ENCODE measurements at places on chromosomes 5 and 9. TPM values are rescaled to one million over a fixed set of nuclear protein-coding genes. Genes with fewer than 3 reads are reported as not detected.

- peaks cover 2% of the 10 kb centered on the region for H3K27me3 ChIP-seq
- no peaks in the 10 kb centered on the region for H3K4me1 ChIP-seq
- peaks cover 13% of the 10 kb centered on the region for H3K36me3 ChIP-seq
These were observed 123.7 kb downstream of the RANBP17 start for GRCh38 chr5:170985486-170985885.

GRCh38 chr5:111364992-111365391 is 140.8 kb downstream of the CAMK4 start:
- no peak for DNase-seq
- H3K4me1 ChIP-seq = 0 out of 2 replicates have a peak, but pooled peaks cover 2% of the 10 kb centered on the region
- H3K27me3 ChIP-seq = no peaks in the 10 kb centered on the region
- no peak overlapping the region for H3K27ac ChIP-seq
- no peaks in the 10 kb centered on the region for H3K36me3 ChIP-seq

- H3K36me3 ChIP-seq = no peaks in the 10 kb centered on the region
- H3K27ac ChIP-seq = no peak overlapping the region
- peaks cover 15% of the 10 kb centered on the region for H3K4me1 ChIP-seq
These were observed 26.8 kb downstream of the GLRA1 start for GRCh38 chr5:151897896-151898295.

DNA sequence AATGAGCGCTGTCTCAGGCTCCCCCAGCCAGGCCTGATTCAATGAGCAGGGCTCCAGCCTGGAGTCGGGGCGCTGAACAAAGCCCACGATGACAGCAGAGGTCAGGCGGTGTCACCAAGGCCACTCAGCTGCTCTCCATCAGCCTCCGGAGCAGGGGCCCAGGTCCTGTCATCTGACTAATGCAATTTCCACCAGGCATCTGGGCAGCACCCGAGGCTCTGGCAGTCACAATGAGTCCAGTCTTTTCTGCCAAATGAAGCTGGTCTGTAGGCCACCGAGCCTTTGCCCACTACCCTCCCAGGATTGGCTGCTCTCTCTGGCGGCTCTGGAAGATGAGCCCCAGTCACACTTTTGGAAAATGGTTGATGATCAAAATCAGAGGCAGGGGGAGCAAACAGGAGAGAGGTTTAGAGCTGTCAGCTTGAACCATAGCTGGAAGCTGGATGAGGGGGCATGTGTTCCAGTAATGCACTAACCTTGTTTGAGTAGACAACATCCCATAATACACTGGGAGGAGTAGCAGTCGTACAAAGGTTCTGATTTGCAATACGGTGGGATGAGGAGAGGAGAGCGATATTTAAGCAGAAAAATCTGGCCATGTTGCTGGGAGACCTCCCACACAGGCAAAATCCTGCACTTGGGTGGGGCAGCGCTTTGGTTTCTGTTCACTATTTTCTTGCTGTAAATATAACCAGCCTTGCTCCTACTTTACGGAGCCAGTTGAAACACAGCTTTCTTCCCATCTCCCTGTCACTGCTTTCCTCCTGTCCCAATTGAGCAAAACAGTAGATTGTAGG is 306.4 kb upstream of the PANK3 start:
- H3K27me3 ChIP-seq = no peaks in the 10 kb centered on the region
- H3K27ac ChIP-seq = no peak overlapping the region
- no peak overlapping the region for H3K4me3 ChIP-seq
- peaks cover 25% of the 10 kb centered on the region for H3K4me1 ChIP-seq
- no peaks in the 10 kb centered on the region for H3K36me3 ChIP-seq
- no peak for DNase-seq

GRCh38 chr9:116594547-116594946 is 92.6 kb upstream of the TRIM32 start:
- no peak for DNase-seq
- no peak overlapping the region for H3K4me3 ChIP-seq
- H3K36me3 ChIP-seq = no peaks in the 10 kb centered on the region
- no peaks in the 10 kb centered on the region for H3K27me3 ChIP-seq

DNA sequence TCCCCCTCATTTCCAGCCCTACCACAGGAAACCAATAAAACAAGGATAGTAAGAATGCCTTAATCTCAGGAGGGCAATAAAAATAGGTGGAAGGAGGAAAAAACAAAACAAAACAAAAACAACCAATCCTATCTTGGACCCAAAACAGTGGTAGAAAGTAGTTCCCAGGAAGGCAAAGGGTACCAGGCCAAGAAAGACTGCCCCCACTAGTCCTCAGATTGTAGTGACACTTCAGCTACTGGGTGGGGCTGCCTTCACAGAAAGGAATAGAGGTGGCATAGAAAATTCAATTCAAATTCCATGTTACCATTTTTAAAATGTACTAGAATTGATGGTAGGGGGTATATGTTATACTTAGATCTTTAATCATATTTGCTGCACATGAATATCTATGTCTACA is 59.3 kb downstream of the DPYSL3 start:
- peaks cover 20% of the 10 kb centered on the region for H3K36me3 ChIP-seq
- H3K4me1 ChIP-seq = peaks cover 77% of the 10 kb centered on the region
- H3K27me3 ChIP-seq = no peaks in the 10 kb centered on the region
- no peak for DNase-seq

GRCh38 chr5:141951332-141951781 is 6.6 kb downstream of the PCDH12 start:
- no peaks in the 10 kb centered on the region for H3K36me3 ChIP-seq
- DNase-seq = peak; percentile 78
- peaks cover 12% of the 10 kb centered on the region for H3K4me1 ChIP-seq
- no peak overlapping the region for H3K27ac ChIP-seq
- H3K4me3 ChIP-seq = no peak overlapping the region
- H3K27me3 ChIP-seq = no peaks in the 10 kb centered on the region

GRCh38 chr5:54894957-54895815 is 90.2 kb downstream of the ESM1 start:
- no peak for DNase-seq
- H3K36me3 ChIP-seq = no peaks in the 10 kb centered on the region
- H3K27me3 ChIP-seq = peaks cover 3% of the 10 kb centered on the region
- no peak overlapping the region for H3K27ac ChIP-seq

GRCh38 chr9:108525186-108525585 is 330.6 kb downstream of the ACTL7B start:
- H3K27ac ChIP-seq = no peak overlapping the region
- peaks cover 3% of the 10 kb centered on the region for H3K27me3 ChIP-seq
- DNase-seq = no peak
- no peaks in the 10 kb centered on the region for H3K36me3 ChIP-seq
- no peaks in the 10 kb centered on the region for H3K4me1 ChIP-seq

GRCh38 chr5:125004009-125004408 is 257.6 kb upstream of the ZNF608 start:
- no peaks in the 10 kb centered on the region for H3K27me3 ChIP-seq
- H3K36me3 ChIP-seq = no peaks in the 10 kb centered on the region
- H3K4me1 ChIP-seq = peaks cover 69% of the 10 kb centered on the region
- no peak for DNase-seq

- H3K4me1 ChIP-seq = peaks cover 30% of the 10 kb centered on the region
- H3K27ac ChIP-seq = no peak overlapping the region
- no peak for DNase-seq
- H3K36me3 ChIP-seq = no peaks in the 10 kb centered on the region
These were observed 72.1 kb upstream of the GRAMD2B start for GRCh38 chr5:126351153-126351552.

DNA sequence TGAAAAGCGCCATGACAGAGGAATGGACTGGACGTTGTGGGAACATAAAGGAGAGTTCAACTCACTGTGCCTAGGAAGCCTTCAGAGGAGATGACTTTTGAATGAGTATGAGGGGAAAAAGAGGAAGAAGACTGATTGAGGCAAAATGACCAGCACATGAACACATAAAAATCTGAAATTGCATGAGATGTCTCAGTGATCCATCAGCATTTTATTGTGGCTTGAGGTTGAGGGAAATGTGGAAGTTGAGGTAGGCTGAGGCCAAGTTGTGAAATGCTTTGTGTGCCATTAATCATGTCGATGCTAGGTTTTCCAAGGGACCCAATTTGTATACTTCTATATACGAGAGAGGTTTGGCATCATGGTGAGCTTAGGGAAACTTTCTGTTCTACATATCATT is 140.9 kb upstream of the TLX3 start:
- no peak overlapping the region for H3K4me3 ChIP-seq
- no peak for DNase-seq
- no peak overlapping the region for H3K27ac ChIP-seq
- no peaks in the 10 kb centered on the region for H3K27me3 ChIP-seq
- H3K36me3 ChIP-seq = no peaks in the 10 kb centered on the region

DNA sequence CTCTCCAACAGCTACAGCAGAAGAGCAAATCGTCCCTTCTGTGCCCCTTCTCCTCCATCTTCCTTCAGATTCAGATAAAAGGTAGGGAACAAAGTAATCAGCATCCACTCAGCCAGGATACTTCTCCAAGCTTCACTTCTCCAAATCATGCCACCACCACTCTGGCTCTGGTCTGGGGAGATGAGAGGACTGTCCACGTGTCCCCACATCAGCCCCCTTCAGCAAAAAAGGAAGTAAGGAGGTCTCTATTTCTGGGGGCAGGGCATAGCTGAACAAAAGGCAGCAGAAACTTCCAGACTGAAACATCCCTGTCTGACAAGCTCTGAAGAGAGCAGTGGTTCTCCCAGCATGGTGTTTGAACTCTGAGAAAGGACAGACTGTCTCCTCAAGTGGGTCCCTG is 116.9 kb downstream of the C5orf15 start:
- H3K4me1 ChIP-seq = 0 out of 2 replicates have a peak, but pooled peaks cover 6% of the 10 kb centered on the region
- no peaks in the 10 kb centered on the region for H3K36me3 ChIP-seq
- no peak for DNase-seq
- no peak overlapping the region for H3K27ac ChIP-seq
- H3K4me3 ChIP-seq = no peak overlapping the region

- no peaks in the 10 kb centered on the region for H3K27me3 ChIP-seq
- H3K4me1 ChIP-seq = peaks cover 27% of the 10 kb centered on the region
- H3K4me3 ChIP-seq = no peak overlapping the region
- no peak overlapping the region for H3K27ac ChIP-seq
- peaks cover 16% of the 10 kb centered on the region for H3K36me3 ChIP-seq
- DNase-seq = no peak
These were observed 115.4 kb downstream of the ST8SIA4 start for GRCh38 chr5:100787648-100788047.

DNA sequence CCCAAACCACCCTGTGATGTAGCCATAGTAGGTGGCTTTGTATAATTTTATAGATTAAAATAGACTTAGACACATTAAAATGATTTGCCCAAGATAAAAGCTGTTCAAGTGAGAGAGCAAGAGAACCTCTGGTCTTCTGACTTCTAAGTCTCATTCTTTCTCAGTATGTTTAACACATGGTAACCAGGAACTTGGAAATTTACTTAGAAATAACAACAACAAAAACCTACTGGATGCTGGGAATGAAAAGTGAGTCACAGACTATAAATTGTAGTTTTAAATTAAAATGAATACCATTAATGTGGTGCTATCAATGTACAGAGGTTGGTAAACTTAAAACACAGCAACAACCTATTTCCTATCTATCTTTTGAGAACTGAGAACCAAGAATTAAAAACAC is 30.4 kb downstream of the HMGCR start:
- no peak overlapping the region for H3K27ac ChIP-seq
- peaks cover 21% of the 10 kb centered on the region for H3K4me1 ChIP-seq
- no peaks in the 10 kb centered on the region for H3K36me3 ChIP-seq

DNA sequence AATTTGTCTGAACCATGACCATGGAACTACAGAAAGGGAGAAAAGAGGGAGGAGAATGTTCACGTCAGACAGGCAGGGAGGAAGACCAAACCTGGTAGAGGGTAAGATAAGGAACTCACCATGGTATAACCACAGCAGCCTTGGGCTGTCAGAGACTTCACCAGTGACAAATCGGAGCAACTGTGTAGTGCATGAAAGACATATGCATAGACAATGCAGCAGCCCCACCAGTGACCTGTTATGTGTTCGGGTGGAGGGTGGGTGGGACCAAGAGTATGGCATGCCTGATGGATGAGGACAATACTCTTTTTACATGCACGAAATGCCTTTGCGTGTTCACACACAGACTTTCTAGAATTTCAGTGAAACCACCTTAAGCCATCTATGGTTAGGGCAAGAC is 221.8 kb upstream of the RASEF start:
- DNase-seq = no peak
- H3K27me3 ChIP-seq = no peaks in the 10 kb centered on the region
- no peak overlapping the region for H3K4me3 ChIP-seq

DNA sequence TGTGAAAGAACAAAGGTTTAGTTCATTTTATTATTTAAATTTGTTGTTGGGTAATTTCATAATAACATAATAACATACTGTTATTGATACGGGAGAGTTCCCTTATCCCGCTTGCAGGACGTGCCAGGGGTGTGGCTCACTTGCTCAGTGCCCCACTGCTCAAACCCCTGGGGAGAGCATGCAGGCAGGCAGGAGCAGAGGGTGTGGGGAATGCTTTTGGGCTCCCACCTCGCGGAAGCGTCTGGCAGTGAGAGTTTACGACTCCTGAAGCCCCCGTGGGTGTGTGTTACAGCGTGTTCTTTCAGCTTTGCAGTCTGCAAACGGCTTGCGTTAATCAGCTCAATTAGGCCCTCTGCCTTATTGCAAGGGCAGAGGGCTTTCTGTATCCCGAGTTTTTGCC is 675.9 kb downstream of the SEMA5A start:
- no peak for DNase-seq
- H3K4me1 ChIP-seq = peaks cover 22% of the 10 kb centered on the region
- no peak overlapping the region for H3K27ac ChIP-seq
- no peaks in the 10 kb centered on the region for H3K27me3 ChIP-seq
- no peak overlapping the region for H3K4me3 ChIP-seq

PKD2L2 gene
- 0.21 TPM for total RNA-seq

FYB1 gene
- total RNA-seq = 0.52 TPM

LOX gene
- 2.8 TPM for total RNA-seq

TAF1L gene
- total RNA-seq = 0.02 TPM

SEMA6A gene
- 406 TPM for total RNA-seq

NR5A1 gene
- 0.39 TPM for total RNA-seq

Data from WTC11 (cell line).